ENCODE measurements at places on chromosomes 5 and 9.

DNA sequence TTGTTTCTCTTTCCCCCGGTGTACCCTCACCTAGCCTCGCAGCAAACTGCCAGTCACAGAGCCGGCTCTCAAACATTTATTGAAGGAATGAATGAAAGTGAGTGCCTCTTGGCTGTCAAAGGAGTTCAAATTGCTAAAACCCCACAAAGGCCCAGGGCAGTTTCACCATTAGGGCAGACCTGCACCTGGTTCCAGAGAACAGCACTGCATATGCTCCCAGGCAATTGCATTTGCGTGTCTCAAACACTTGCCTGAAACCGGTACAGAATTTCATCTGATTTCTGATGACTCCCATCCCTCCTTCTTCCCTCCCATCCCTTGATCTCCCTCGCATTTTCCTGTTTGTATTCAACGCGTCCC is 165.6 kb upstream of the ZNF462 start:
- DNase-seq, result no peak

- peak; percentile 87 for DNase-seq
Measured at GRCh38 chr5:179858586-179859427, at the start of gene MRNIP. Gene MRNIP (minus strand): TSS chr5:179858817. CDS start chr5:179858796, 21 bp downstream.

DNA sequence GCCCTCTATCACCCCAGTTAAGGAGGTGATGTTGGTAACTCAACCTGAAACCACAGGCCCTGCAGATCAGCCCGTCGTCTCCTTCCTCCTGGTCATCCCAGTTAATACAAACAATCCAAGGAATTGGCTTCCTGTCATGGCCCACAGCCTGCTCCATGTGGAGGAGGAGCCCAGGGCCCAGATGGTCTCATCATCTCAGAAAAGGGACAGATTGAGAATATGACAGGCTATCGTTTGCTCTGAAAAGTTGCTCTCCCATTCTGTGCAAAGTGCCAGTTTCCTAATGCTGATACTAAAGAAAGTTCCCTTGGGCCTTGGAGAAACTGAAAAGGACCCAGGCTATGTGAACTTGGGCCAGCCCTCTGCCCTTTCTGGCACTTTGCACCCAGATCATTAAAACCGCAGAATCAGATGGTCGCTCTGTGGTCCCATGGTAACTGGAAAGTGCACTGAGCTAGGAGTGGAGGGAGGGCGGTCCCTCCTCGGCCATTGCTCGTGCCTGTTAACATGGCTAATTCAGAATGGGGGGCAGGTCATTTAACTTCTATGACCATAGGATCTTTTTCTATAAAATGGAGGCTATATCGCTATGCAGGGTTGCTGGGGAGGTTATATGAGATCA is 675 bp upstream of the SPAAR start:
- no peak for DNase-seq

GRCh38 chr9:76658510-76659231 is 105.6 kb upstream of the PCA3 start:
- DNase-seq, result no peak

- no peak for DNase-seq
Measured at GRCh38 chr9:110013064-110013463, 194.9 kb downstream of the C9orf152 start.

- no peak for DNase-seq
Measured at GRCh38 chr5:136108766-136109165, 23.9 kb upstream of the SMAD5 start.

DNA sequence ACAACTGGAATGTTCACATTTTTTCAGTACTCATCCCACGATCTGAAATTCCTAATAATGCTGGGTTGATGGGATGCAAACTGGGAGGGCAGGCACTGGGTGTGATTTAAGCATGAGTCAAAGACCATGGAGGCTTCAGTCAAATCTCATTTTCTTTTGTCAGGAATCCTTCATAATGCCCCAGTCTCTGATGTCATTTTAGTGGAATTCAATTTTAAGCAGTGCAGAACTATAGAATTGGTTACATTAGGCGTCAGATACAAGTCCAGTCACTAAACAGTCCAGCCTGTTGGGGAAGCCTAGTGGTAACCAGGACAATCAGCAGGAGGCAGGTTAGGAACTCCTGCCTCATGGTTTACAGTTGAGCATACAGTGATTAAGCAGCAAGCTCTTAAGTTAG is 41.0 kb upstream of the TMEM215 start:
- no peak for DNase-seq

DNA sequence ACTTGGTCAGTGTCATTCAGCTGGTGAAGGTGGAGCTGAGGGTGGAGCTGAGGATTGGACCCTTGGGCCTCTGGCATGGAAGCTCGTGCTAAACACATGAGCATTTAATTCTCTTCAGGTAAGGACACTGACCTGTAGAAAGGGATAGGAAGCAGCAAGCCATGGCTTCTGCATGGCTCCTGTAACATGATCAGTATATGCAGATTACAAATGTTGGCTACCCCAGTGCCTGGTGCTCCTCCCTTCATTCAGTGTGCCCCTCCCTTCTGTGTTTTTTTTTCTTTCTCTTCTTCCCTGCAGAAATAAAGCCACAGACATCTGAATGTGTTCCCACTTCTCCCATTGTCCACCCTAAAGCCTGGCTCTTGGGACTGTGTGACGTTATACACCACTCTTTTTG is 52.9 kb downstream of the ARHGAP26 start:
- no peak for DNase-seq

- DNase-seq, result no peak
Measured at GRCh38 chr5:91135475-91136248, 247.5 kb downstream of the ARRDC3 start.

GRCh38 chr9:4850603-4851310 is 58.0 kb downstream of the RCL1 start:
- DNase-seq, result no peak

DNA sequence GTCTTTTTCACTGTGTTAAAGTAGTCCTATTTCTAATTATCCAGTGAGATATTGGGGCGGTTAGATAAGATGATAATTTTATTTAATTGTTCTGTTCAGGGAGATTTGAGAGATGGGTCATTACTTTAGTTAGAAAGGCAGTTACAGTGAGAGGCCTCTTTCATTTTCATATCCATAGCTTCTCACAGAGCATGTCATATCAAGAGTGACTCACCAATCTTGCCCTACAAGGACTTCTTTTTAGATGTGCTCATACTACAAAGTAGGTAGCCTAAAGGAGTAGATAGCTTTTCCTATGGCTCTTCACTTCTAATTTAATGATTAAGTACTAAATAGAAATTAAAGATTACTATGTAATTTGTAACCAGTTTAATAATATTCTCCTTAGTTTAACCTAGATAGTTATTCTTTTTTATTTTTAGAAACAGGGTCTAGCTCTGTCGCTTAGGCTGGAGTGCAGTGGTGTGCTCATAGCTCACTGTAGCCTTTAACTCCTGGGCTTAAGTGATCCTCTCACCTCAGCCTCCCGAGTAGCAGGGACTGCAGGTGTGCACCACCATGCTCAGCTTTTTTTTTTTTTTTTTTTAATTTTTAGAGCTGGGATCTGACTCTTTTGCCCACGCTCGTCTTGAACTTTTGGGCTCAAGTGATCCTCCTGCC is 71.0 kb downstream of the FER start:
- DNase-seq, result no peak

- DNase-seq, result no peak
Measured at GRCh38 chr5:150352244-150353031, 5.1 kb upstream of the TCOF1 start.

GRCh38 chr5:126516133-126516532 is 78.9 kb downstream of the ALDH7A1 start:
- no peak for DNase-seq

DNA sequence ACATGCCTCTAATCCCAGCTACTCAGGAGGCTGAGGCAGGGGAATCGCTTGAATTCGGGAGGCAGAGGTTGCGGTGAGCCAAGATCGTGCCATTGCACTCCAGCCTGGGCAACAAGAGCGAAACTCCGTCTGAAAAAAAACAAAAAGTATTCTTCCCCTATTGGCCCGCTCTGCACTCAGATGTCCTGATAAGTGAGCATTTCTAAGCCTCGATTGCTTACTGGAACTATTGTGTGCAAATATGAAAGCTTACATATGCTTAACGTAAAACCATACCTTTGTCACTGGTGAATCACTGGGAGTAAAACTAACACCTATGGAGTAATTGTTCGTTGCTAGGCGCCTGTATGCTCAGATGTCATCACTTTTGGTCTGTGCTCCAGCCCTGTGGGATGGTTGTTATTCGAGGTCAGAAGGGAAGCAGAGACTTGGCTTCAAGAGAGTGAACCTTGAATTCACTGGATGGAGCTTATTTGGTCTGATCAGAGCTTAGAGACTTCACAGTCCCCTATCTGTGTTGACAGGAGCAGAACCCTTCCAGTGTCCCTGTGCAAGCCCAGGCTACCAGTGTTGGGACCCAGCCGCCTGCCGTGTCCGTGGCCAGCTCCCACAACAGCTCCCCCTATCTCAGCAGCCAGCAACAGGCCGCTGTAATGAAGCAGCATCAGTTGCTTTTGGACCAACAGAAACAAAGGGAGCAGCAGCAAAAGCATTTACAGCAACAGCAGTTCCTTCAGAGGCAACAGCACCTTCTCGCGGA is 25.3 kb upstream of the LTC4S start:
- DNase-seq, result no peak

- no peak for DNase-seq
Measured at GRCh38 chr5:113065626-113066025, 89.0 kb downstream of the DCP2 start.

GRCh38 chr9:124349675-124350493 is 65.4 kb downstream of the PSMB7 start:
- DNase-seq, result no peak

DNA sequence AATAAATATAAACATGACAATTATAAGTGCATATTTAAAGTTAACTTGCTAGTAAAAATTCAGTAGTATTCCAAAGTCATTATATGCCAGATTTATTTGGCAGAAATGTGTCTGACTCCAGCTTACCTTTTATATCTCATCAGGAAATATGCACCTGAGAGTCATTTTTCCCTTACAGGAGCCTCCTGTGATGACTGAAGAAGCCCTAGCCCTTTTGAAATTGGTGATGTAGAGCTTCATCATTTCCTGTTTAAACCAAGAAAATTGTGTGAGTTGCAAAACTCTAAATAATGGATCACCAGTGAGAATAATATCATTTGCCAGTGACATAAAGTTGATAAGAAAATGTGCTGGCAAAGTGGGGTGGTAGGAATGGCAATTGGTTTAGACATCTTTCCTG is 42.1 kb upstream of the CTNND2 start:
- no peak for DNase-seq

- DNase-seq, result no peak
Measured at GRCh38 chr5:124528838-124529237, 217.6 kb downstream of the ZNF608 start.

DNA sequence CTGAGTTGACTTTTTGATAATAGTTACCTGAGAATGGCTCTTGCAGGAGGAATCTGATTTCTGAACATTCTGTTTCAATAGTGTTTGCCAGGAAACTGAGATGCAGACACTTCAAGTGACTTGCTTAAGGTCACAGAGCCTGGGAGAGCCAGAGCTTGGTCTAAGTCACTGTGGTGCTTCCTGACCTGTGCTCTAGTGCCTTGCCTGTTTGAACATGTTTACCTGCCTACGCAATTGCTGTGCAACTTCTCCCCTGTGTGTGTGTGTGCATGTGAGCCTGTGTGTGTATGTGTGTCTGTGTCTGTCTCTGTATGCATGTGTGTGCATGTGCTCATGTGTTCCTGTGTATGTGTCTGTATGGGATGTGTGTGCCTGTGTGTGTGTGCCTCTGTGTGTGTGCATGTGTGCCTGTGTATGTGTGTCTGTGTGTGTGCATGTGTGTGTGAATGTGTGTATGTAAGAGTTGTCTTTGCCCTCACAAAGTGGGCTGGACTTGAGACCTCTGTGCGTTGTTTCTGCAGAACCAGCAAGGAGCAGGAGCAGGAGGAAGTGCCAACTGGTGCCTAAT is 185.8 kb downstream of the GADD45G start:
- DNase-seq, result no peak

DNA sequence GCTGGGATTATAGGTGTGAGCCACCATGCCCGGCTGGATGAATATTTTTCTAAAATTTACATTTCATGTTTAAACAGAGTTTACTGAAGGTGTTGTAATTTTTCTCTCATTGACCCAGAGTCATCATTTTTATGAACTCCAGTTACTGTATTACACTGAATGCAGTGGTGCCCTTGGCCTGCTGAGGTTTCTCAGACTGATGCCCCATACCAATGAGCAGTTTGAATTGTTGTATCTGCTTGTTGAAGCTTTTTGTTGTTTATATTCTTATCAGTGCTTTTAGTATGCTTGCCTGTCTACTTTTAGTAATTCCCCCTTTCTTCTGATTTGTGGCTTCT is 29.9 kb downstream of the NFX1 start:
- DNase-seq, result no peak

GRCh38 chr5:144017631-144018030 is 152.8 kb downstream of the YIPF5 start:
- DNase-seq, result no peak

GRCh38 chr5:159730285-159730684 is 186.0 kb upstream of the ADRA1B start:
- DNase-seq, result no peak

DNA sequence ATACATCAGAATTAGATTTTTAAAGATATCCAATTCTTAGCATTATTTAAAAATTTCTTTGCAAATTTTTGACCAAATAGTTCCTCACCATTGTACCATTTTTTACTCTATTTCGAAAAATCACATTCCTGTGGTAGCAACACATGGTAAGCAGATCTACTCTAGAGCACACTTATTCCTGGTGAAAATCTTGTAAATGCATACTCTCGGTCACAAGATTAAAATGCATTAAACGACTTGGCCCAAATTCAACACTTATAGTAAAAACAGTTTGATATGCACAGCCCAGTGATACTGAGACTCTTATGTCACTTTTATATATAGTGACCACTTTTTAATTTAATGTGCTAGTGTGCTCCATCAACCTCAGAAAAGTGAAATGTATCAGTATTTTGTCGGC is 208.8 kb upstream of the TARS1 start:
- no peak for DNase-seq

GRCh38 chr5:152107220-152107619 is 182.6 kb upstream of the GLRA1 start:
- no peak for DNase-seq

GRCh38 chr9:2053883-2054845 is 39.0 kb downstream of the SMARCA2 start:
- DNase-seq, result peak; percentile 55

GRCh38 chr9:706073-706472 is 135.4 kb upstream of the DMRT1 start:
- no peak for DNase-seq

- no peak for DNase-seq
Measured at GRCh38 chr9:120698766-120699165, 15.5 kb downstream of the MEGF9 start.

GRCh38 chr5:147174671-147175265 is 60.1 kb upstream of the STK32A start:
- no peak for DNase-seq

- no peak for DNase-seq
Measured at GRCh38 chr5:112276991-112277390, 142.1 kb downstream of the EPB41L4A start.

- DNase-seq, result no peak
Measured at GRCh38 chr9:88583901-88584596, 49.1 kb downstream of the NXNL2 start.

GRCh38 chr5:40430101-40430710 is 249.5 kb upstream of the PTGER4 start:
- no peak for DNase-seq

Measured in activated CD4-positive, alpha-beta T cell treated with anti-CD3 and anti-CD28 coated beads, Interleukin-2, amount 50 U/mL, for 1 hour (primary cell).